ENCODE measurements at places on chromosomes 7 and 10. TPM values are rescaled to one million over a fixed set of nuclear protein-coding genes. Genes with fewer than 3 reads are reported as not detected.
A peak's percentile ranks its signal among the peaks of the same experiment; 100 is the strongest.

GRCh38 chr10:113099431-113100183 is 149.6 kb downstream of the TCF7L2 start:
- DNase-seq, result no peak

The OR2A1 gene
- total RNA-seq, result not detected

The GNAI1 gene
- total RNA-seq, result not detected

- DNase-seq, result no peak
These were observed 554 bp downstream of the FRA10AC1 start for GRCh38 chr10:93701866-93702209.

GRCh38 chr7:22998519-22998896 is 15.4 kb downstream of the HYCC1 start:
- no peak for DNase-seq

GRCh38 chr7:116836048-116836447 is 26.3 kb upstream of the CAPZA2 start:
- DNase-seq, result no peak

The SFTPA2 gene
- not detected for total RNA-seq

GRCh38 chr10:54906940-54907339 is 105.9 kb upstream of the PCDH15 start:
- no peak for DNase-seq

The CYP3A4 gene
- total RNA-seq, result not detected

The MRLN gene
- not detected for total RNA-seq

DNA sequence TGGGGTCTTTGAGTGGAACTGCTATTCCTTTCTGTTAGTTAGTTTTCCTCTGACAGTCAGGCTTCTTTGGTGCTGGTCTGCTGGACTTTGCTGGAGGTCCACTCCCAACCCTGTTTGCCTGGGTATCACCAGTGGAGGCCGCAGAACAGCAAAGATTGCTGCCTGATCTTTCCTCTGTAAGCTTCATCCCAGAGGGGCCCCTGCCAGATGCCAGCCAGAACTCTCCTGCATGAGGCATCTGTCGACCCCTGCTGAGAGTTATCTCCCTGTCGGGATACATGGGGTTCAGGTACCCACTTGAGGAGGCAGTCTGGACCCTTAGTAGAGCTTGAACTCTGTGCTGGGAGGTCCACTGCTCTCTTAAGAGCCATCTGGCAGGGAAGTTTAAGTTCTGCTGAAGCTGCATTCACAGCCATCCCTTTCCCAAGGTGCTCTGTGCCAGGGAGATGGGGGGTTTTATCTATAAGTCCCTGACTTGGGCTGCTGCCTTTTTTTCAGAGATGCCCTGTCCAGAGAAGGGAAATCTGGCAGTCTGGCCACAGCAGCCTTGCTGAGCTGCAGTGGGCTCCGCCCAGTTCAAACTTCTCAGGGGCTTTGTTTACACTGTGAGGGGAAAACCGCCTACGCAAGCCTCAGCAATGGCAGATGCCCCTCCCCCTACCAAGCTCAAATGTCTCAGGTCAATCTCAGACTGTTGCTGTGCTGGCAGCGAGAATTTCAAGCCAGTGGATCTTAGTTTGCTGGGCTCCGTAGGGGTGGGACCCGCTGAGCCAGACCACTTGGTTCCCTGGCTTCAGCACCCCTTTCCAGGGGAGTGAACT is 89.7 kb upstream of the CDK6 start:
- DNase-seq, result no peak

DNA sequence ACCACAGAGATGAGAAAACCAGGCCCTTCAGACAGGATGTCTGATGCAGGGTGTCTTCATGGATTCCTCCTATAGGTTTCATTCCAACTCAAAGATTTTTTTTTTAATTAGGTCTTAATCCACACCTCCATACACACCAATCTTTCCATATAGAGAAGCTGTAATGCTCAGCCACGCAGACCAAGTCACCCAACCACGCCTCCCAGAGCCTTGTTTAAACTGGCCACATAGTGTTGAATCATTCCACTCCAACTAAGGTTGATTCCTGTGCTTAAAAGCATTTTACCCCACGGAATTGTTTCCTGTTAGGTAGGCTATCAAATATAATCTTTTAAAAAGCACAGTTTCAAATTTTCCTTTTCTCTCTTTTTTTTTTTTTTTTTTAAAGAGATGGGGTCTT is 153.6 kb downstream of the TYW1B start:
- DNase-seq, result no peak

DNA sequence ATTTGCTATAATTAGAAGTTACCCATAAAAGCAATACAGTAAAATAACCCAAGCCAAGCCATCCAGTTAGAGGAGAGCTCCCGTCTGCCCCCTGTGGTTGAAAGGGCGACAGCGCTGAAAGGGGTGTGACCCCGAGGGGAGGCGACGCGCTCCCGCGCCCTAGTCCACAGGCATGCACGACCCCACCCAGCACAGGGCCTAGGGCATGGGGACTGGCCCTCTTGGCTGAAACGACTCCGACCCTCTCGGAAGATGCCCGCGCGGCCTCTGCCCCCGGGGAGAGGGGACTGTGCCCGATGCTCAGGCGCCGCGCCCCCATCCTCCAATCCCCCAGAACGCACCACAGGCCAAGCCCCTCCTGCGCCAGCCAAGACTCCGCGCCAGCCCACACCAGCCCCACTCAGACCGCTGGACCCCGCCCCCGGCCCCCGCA is 64.0 kb downstream of the CSGALNACT2 start:
- DNase-seq, result peak; percentile 75

- DNase-seq, result no peak
These were observed 194.3 kb downstream of the SORCS3 start for GRCh38 chr10:104835422-104835821.

GRCh38 chr10:110017052-110017451 is 9.3 kb downstream of the ADD3 start:
- no peak for DNase-seq

GRCh38 chr10:89347701-89348457 is 20.1 kb downstream of the IFIT3 start:
- no peak for DNase-seq

- DNase-seq, result no peak
These were observed 29.8 kb downstream of the SFR1 start for GRCh38 chr10:104151737-104152136.

DNA sequence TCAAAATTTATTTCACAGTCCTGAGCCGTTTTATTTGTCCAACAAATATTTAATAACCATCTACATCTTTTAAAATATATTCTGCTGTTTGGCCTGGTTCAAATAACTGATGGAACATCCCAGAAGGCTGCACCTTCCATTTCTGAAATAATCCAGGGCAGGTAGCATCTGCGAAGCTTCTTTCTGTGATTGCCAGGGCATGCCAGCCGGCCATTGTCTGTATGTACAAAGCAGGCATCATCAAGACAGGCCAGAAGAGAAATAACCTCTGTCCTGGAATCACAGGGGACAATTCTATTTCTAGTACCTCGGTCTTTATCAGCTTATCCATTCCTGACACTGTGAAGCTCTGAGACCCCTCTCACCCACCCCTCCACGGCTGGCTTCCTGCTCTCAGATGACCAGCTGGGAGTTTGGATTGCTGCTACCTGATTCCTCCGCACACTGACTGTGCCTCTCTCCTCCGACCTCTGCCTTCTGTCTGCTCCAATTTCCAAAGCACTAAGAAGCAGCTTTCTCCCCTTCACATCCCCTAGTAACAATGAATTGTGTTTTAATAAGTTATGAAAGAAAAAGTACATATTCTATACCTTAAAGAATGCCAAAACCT is 8.0 kb downstream of the DGKI start:
- no peak for DNase-seq

DNA sequence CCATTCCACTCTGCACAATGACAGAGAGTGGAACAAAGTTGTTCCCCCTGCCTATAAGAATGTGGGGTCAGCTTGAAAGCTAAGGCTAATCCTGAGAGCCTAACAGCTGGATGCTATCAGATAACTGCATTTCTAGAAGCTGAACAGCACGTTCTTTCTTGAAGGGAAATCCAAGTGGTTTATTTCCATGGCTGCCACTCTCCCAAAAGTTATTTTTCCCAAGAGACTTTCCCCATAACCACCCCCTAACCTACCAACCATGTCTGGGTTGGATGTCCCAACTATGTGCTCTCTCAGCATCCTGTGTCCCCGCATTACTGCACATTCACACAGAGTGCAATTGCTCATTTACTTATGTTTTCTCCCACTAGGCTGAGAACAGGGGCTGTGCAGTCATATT is 140.7 kb upstream of the ANKRD1 start:
- no peak for DNase-seq

DNA sequence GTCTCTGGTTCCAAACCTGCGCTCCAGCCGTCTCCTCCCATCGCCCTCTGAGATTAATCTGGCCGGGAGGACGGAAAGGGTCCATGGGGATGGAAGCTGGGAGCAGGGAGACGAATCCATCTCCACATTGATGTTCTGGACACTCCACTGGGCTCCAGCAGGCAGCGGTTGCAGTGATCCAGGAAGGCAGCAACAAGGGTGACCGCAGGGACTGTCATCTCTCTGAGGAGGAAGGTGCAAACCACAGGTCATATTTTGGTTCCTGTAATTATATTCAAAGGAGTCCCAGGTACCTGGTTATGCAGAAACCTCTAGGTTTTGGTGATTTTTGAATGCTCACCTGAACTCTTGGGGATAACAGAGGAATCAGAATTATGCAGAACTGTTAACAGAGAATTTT is 54.8 kb downstream of the EVX1 start:
- no peak for DNase-seq

DNA sequence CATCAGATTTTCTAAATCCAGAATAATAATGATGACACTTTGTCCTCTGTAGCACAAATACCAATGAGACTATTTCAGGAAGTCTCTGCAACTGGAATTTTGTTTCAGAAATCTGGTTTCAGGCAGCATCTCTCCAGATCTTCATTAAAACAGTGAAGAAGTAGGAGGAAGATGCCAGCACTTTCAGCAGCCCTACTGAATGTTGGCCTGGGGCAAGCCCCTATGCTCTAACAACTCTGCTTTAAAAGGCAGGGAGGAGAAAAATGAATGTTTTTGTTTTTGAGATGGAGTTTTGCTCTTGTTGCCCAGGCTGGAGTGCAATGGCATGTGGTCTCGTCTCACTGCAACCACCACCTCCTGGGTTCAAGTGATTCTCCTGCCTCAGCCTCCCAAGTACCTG is 7.2 kb upstream of the CAV1 start:
- DNase-seq, result no peak

GRCh38 chr10:109838592-109839244 is 84.6 kb downstream of the XPNPEP1 start:
- DNase-seq, result no peak

DNA sequence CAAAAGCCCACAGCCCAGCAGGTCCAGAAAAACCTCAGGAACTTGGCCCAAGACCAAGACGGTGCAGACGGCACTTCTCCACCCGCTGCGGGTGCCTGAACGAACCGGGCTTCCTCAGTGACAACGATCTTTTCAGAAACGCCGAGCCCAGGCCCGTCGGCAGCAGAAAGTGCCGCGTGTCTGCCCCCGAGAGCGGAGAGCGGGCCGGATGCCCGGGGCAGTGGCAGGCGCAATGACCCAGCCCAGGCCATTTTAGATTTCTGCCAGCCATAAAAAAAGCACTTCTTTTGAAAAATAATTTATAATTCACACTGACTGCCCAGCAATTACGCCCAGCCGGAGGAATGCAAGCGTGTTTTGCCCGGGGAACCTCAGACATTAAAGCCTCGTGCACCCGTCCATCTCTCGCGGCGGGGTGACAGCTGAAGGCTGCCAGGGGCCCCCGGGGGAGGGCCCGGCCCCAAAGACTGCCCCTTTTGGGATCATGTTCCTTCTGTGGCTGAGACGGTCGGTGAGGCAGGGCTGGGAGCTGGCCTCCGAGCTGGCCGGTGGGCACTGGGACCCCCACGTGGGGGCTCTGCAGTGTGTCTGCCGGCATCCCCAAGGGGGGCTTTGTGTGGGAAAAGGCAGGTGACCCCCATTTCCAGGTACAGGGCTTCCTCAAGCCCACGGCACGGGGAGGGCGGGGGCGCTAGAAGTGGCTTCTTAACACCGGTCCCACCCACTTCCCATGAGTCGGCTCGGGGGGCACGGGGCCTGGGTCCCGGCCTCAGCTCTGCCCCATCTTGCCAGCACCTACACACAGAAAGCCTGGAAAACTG is 71.3 kb upstream of the PDGFA start:
- no peak for DNase-seq

- no peak for DNase-seq
These were observed 281.6 kb downstream of the AGMO start for GRCh38 chr7:15280078-15280733.

DNA sequence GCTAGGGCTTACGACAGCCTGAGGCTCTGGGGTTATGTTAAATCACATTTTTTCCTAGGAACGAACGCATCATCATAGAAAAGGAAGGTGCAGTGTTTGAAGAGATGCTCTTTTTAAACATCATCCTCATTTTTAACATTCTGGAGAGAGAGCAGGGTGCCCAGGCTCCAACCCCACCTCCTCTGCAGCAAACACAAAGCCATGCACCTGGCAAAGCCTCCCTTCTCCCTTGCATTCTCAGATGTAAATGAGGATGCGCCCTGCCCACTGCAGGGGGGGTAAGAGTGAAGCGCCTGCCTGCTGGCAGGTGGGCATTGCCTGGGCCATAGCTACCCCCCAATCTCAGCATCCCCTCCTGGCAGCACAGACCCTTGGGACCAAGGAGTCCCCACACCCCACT is 92.4 kb downstream of the PTPRN2 start:
- no peak for DNase-seq

GRCh38 chr7:157189405-157189804 is 50.7 kb downstream of the UBE3C start:
- DNase-seq, result no peak

DNA sequence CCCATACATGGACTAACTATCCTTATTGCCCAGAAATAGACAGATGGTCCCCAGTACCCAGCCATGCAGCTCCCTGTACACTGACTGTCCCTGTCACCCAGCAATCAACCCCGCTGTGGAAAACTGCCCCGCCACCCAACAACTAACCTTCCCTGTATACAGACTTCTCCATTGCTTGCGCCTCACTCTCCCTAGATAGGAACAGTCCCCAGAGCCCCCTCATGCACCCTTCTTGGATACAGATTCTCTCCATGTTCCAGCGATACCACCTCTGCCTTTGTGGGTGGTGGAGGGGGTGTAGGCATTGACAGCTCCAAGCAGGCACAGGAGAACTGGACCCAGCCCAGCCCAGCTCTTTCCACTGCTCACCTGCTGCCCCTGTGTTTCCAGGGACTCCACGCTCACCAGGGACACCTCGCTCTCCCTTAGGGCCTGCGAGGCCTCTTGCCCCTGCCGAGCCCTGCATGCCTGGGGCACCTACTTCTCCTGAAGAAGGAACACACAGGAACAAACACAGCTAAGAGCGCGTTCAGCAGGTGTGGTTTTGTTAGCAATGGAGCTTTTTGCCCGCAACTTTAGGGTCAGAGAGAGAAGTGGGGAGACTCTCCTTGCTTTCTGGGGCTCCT is 7.2 kb downstream of the SFTPD start:
- DNase-seq, result peak; percentile 16

DNA sequence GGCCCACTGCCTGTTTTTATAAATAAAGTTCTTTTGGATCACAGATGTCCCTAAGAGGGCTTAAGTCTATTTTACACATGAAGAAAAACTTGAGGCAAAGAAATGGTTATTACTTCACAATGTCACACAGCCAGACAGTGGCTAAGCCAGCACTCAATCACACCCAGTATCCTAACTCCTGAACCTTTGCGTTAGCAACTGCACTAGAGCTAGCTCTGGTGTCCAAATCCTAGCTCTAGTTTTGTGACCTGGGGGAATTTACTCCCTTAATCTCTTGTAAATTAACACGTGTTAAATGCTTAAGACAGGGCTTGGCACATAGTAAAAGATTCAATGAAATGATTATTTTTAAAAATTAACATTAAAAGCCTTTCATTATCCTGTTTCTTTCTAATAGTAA is 49.0 kb upstream of the TPK1 start:
- DNase-seq, result no peak

Measured in activated CD8-positive, alpha-beta T cell treated with anti-CD3 and anti-CD28 coated beads, Interleukin-2, amount 10 ng/mL, durations not matched to agents 7 days and 5 days (primary cell).